Coronary artery (tissue), 2 donors: ENCODE measurements at places on chromosomes 5 and 9.

- no peak for DNase-seq
These were observed 10.0 kb upstream of the DDX41 start for GRCh38 chr5:177526791-177527190.

DNA sequence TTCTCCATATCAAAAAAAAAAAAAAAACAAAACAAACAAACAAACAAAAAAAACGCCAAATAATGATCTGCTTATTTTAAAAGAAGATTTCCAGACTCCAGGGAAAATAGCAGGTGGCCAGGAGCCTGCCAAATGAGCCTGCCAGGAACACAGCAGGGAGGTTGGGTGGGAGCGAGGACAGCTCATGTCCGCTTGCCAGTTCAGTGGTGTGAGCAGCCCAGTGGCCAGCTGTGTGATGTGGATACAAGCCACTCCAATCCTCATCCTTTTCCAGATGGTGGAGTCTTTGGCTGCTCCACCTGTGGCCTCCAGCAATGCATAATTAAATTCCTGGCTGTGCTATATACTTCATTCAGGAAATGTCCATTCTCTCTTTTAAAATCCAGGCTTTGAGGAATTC, 1025.1 kb upstream of the C9orf72 start:
- DNase-seq: no peak

DNA sequence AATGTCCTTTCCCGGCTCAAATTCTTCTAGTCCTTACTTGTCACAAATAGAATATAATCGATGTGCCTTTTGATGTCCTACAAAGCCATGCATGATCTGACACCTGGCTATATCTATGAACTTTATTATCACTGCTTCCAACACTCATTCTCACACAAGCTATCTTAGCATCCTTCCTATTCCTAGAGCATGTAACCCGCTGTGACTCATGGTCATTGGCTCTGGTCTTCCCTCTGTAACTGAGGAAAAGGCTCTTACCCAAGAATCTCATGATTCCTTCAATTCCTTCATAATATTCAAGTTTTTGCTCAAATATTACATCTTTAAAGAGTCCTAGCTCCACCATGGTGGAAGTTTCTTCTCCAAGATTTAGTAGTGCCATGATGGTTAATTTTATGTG, 480.0 kb upstream of the PAPPA start:
- no peak for DNase-seq

DNA sequence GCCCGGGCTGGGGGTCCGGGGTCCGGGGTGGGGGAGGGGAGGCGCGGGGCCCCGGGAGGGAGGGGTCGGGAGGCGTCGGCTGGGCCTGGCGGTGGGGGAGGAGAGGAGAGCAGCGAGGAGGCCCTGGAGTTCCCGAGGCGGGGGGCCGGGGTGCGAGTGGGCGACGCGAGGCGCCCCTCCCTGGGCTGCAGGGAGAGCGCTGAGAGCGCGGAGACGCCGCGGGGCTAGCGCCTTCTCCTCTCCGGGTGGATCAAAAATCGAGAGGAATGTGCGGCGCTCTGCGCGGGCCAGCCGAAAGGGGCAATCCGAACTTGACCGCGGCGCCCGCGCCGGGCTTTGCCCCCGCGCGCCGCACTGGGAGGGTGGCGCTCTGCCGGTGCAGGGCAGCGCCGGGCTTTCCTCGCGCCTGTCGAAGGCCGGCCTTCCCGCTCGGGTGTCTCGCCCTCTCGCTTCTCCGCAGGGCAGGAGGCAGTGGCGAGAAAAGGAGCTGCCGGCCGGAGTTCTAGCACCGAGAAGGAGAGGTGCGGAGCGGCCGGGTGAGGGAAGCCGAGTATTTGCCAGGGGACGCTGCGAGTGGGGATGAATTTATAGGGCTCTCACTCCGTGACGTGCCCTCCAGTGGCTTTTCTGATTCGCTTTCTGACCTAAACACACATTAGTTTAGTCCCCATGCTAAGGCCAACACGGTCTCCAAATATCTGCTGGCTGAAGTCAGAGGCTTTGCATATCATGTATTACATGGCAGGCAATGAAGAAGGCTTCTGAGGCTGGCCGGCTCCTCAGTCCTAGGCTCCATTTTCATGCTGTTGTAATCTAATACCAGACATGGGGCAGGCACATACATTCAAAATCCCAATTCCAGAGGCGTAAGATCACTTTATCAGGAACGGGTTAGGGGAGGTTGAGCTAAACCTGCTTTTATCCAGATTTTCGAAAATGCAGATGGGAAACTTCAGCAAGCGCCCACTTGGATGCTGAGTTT, 503 bp upstream of the GDNF start:
- no peak for DNase-seq

DNA sequence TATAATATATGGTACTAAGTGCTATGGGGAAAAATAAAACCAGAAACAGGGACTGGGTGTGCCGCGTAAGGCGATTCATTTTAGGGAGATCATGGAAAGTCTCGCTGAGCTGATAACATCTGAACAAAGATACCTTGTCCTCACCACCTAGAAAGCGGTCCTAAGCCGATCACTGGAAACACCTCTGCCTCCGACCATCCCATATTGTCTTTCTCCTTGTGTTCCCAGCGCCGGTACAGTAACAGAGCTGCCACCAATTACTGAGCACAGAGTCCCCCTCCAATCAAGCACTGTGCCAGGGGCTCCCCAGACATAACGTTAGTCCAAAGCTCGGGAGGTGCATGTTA, 704 bp downstream of the CCDC112 start:
- no peak for DNase-seq

DNA sequence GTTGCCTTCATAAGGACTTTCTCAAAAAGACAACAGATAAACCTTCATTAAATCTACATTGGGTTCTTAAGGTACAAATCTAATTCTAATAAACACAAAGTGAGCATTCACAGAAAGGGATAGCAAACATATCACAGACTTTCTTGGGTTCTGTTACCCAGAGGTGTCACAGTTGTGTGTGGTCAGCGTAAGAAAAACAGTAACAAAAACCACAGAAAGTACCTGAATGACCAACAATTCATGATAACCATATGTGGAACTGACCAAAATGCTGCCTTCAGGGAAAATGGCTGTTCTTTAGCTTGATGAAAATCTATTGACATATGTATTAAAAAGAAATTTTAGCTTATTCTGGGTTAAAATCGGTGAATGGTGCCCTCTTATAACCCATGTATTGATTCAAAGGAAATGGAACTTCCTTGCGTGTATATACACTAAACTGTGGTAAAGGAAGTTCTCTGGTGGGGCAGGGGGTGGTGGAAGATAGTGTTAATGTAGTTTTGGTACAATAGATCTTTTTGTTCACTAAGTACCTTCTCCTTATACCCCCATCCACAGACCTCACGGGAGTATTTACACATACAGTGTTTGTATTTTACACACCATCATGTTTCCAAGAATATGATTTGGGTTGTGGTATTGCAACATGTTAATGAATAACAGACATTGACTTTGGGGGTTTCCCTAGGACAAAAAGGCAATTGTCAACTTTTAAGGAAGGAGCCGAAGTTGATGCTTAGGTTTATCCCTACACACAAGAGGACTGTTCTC, 152.5 kb downstream of the APBA1 start:
- no peak for DNase-seq

DNA sequence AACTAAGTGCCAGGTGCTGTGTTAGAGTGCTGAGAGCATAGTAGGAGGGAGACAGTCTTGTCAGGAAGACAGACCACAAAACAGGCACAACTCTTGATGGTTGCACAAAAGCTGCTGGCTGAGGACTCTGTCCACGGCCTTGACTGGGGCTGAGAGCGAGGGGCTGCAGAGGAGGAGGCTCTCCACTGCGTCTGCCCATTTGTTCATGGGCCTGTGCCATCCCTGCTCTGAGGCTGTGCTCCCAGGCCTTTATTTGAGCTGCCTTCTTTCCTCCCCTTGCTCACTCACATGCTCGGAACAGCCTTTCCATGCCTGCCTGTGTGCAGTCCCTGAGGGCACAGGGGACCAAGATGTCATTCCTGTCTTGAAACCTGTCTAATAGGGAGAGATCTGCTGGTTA, 147.8 kb downstream of the CACNA1B start:
- DNase-seq: no peak

GRCh38 chr5:135930949-135931295, 23.9 kb downstream of the LECT2 start:
- DNase-seq: no peak

DNA sequence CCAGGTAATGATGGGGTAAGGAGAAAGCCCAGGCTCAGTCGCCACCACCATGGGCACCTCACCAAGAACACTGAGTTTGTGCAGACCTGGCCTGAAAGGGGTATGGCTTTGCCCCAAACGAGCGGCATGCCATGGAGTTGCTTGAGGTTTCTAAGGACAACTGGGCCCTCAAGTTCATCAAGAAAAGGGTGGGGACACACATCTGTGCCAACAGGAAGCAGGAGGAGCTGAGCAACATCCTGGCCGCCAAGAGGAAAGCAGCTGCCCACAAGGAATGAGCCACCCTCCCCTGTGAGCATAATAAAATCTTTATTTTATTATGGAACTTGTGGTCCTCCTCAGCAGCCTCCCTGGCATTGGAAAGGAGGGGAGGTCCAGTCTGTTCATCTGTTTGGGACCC, 23.8 kb downstream of the CD14 start:
- no peak for DNase-seq
